ENCODE measurements at places on chromosomes 1 and 21.

- no peak for DNase-seq
Measured at GRCh38 chr1:218557731-218558130, 212.6 kb downstream of the TGFB2 start.

DNA sequence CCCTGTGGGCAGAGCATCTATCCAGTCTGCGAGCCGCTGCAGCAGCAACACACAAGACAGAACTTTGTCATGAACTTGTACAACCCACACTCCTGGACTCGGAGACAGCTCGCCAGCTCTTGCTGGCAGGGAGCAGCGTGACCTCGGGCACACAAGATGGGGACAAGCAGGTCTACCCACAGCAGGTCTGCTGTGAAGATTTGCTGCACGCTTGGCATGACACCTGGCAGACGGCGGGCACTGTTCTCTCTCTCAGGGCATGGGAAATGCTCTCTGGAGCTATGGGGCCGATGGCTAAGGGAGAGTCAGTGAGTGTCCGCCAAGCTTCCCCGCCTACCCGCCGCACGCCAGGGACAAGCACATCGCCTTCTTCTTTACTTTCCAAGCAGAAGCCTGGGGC is 90.0 kb downstream of the STUM start:
- DNase-seq = no peak

- no peak for DNase-seq
Measured at GRCh38 chr1:227945891-227946623, 1.7 kb downstream of the WNT9A start.

DNA sequence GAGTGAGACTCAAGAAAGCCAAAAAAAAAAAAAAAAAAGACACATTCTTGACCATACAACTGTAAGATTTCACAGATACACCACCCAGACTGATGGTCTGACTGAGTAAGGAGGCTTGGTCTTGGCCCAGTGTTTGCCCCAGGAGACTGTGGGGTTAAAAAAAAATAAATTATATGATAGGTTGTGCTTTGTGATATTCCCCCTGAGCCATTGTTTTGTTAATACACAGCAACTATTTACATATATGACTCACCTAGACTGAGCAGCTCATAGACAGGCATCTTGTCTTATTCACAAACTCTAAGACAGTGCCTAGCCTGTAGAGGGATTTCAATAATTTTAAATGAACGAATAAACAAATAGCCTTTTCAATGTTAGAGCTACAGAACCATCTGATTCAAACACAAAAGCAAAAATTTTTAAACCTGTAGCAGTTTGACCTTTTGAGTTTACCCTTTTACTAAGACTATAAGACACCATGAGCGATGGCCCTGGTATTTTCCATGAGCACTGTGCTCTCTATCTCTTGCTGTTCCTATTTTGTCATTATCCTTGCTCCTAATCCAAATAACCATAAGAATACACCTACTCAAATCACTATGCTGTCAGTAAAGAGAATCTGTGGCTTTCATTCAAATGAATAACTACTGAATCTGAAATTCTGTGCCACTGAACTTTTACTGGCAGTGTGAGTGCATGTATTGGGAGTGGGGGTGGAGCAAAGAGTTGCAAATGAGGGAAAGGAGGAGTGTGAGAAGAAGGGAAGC is 199.4 kb upstream of the PTBP2 start:
- no peak for DNase-seq

DNA sequence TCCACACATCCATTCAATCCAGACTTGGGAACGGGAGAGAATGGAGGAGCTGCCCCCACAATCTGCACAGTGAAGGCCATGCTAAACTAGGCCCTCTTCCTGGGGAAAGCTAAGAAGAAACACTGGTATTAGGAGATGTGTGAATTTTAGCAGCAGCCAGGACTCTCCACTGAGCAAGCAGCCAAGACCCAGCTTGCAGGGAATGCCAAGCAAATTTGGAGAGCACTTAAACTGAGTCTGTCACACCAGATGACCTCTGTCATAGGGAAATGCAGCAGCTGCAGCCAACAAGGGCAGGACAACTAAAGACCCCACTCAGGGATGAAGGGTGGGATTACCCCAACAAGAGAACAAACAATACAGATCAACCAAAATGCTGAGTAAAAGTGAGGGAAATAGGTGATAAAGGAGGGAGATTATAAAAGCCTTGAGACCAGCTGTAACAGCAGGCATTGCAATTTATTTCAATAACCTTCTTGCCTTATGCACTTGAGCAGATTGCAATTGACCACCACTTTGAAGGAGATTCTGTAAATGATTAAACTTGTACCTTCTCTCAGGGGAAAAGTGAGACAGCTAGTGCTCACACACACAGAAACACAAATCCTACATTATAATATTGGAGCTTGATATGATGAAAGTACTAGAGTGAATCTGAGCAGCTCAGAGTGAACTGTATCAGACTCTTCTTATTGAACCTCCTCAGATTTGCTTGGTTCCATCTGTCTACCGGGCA is 2.5 kb upstream of the CLCA1 start:
- DNase-seq = no peak

Data from CD4-positive, alpha-beta T cell treated with Interleukin-4 for 4 hours (primary cell).